ENCODE measurements at places on chromosomes 12 and 14.

GRCh38 chr14:61630399-61631044, 64.8 kb upstream of the HIF1A start:
- DNase-seq: no peak

DNA sequence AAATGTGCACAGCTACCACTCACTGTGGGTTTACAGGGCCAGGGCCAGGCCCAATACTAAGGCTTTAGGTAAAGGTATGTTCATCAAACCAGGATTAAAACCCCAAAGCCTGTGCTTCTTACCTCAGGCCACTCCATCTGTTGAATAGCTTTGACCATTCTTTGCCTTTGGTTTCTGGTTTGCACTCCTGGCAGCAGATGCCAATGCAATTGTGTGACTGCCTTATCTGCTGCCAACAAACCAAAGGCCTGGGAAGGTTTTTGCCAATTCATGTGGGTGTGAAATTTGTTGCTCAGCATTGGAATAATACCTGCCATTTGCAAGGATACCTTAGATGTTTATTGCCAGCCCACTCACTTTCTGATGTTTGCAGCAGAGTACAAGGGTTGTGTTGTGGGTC, 221.6 kb downstream of the C12orf75 start:
- no peak for DNase-seq

DNA sequence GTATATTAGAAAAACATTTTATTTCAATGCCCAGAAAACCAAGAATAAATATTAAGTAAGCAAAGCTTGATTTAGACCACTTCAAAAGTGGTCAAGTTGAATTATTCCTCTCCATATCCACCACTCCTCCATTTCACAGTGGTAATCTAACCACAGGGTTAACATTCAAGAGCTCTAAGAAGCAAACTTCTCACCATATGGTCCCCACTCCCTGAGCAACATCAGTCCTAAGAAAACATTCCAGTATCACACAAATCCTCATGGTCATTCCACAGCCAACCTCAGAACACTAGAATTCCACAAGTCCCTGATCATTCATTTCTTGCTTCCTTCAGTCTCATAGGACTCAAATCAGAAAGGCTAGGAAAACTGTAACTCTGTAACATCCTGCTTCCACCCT, 47.9 kb downstream of the ST8SIA1 start:
- no peak for DNase-seq

- no peak for DNase-seq
Observed at GRCh38 chr14:91094772-91095171, 19.1 kb upstream of the DGLUCY start.

Measured in urinary bladder (tissue), 4 donors.